ENCODE measurements at places on chromosomes 6 and 20.
A peak's percentile ranks its signal among the peaks of the same experiment; 100 is the strongest.

GRCh38 chr20:10434832-10435812, at the start of gene SLX4IP:
SLX4IP (plus strand) TSS chr20:10435305; CDS start chr20:10458205, 22,900 bp downstream.
- peak; percentile 89 for DNase-seq

DNA sequence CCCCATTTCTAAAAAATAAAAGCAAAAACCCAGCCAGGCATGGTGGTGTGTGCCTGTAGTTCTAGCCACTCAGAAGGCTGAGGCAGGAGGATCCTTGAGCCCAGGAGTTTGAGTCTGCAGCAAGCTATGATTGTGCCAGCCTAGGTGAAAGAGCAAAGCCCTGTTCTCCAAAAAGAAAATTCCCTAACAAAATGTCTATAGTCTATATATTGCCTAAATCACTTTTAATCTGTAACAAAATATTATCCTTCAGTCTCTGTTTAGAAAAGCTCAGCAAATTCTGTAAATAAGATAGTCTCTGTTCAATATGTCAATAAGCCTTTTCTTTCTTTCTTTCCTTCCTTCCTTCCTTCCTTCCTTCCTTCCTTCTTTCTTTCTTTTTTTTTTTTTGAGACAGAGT, 75.8 kb upstream of the ZFP64 start:
- no peak for DNase-seq

GRCh38 chr6:150426198-150426597, 57.4 kb downstream of the IYD start:
- DNase-seq, result no peak

GRCh38 chr20:59221049-59221706, 57.6 kb downstream of the ZNF831 start:
- no peak for DNase-seq

DNA sequence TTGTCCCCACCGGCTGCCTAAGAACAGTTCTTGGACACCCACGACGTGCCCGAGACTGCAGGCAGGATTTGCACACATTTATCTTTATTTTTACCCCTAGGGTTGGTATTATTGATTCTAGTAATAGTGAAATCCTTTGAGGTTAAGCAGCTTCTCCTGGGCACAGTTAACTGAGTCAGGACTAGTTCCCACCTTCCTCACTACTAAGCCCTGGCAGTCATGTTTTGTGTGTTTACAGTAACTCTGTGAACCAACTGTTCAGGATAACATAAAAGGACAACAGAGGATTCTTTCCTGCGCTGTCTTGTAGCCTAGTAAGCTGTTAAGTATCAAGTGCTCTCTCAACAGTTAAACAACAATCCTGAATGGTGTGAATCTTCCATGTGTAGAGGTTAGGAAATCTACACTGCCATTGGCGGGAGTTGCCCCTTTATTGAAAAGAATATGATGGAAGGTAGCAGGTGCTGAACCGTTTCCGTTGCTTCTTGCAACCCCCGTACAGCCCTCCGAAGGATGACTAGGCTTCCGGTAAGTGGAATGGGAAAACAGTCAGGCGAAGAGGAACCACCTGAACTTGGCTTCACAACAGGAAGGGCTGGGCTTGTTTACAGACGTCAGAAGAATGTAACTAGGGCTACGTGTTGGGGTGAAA, 979 bp upstream of the SOD2 start:
- no peak for DNase-seq

DNA sequence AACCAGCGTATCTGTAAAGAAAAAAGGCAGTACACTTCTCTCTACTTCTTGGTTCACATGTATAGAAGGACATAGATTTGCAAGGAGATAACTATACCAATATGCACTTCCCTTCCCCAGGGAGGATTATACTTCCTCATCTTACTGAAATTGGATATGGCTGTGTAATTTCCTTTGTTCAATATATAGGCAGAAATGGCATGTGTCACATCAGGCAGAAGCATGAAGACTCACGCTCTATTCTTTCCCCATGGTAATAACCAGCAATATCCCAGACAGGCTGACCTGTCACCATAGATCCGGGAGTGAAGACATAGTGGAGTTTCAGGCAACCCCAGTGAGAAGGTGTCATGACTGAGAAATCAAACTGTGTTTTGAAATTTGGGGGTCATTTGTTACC, 518.3 kb downstream of the KIF16B start:
- DNase-seq, result no peak

DNA sequence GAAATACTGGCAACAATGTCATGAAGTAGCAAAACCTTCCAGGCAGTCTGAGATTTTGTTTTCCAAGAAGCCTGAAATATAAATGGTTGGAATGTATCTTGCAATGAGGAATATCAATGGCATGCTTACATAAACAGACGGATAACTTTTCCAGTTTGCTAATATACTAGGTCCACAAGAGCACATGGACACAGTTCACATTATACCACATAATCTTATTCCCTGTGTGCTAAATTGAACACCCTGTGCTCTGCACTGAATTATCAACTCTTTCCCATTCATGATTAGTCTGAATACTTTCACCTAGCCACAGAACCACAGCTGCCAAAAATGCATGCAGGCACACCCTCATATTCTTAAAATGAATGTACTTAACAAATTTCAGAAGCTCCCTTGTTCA, 274.3 kb downstream of the COL12A1 start:
- peak; percentile 81 for DNase-seq

DNA sequence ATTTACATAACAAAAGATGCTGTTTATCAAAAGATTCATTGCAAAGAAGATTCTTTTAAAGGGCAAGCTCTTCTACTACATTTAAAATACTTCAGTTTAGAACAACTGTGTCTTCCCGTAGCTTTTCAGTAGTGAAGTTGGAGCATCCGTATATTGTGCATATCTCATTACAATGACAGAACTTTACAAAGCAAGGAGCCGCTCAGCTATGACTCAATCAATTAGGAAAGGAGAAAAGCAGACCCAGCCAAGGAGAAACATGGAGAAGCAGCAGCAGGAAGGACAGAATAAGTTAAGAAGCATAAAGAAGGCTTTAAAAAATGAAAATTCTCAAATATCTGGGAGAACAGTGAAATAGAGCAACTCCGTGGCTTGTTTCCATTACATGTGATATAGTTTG, 132.6 kb upstream of the SMLR1 start:
- DNase-seq, result no peak

DNA sequence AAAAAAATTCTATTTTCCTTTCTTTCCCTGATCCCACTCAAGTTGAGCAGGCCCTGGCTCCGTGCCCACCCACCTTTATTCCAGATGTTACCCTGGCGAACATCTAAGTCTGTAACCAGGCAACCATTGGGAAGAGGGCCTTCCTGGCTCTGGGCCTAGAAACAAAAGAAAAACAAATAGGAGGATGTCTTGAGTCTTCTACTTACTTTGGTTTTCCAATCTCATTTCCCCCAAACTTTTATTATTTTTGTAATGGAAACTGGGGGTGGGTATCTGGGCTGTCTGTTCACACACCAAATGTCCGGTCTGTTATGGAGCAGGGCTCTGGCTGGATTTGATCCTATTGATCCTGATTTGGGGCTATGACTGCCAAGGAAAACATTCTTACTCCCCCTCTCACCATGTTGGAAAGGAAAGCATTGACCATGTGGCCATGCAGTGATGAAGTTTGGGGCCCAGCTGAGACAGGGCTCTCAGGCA, 744.1 kb downstream of the DHX35 start:
- DNase-seq, result no peak

DNA sequence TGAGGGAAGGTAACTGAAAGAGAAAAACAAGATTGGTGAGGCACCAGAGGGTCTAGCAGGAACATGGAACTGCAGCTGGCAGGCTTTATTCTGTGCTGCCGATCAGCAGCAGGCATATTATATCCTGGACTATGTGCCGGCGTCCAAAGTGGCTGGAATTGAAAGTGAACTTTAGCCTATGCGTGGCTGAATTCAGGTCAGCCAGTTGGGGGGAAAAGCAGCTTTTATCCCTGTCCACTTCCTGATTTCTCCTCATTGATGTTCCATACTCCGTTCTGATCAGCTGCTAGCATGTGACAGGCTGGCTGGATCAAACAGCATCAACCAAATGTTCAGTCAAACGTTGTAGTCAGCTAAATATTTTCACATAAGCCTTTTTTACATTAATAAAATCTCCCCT, 99.0 kb downstream of the CAP2 start:
- DNase-seq, result no peak

- DNase-seq, result no peak
These were observed 37.0 kb downstream of the PEX7 start for GRCh38 chr6:136859430-136859829.

- no peak for DNase-seq
These were observed 152.1 kb upstream of the SMLR1 start for GRCh38 chr6:130675072-130675471.

- DNase-seq, result no peak
These were observed 64.3 kb downstream of the ADTRP start for GRCh38 chr6:11714116-11714797.

DNA sequence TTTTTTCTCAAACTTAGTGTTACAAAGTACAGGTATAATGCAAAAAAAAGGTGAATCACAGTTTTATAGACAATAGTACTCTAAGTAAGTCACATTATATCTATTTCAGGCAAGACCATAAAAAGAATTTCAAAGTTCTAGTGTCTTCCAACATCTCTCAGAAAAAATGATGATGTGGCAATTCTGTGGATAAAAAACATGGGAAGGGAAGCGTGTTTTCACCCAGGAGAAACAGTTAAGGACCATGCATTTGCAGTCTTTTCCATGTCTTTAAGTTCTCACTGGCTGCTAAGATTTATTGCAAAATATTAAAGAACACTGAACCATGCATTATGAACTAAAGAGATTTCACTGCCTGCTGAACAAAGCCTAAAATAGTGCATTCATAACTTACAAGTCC, 1.8 kb downstream of the SSR1 start:
- DNase-seq, result no peak

DNA sequence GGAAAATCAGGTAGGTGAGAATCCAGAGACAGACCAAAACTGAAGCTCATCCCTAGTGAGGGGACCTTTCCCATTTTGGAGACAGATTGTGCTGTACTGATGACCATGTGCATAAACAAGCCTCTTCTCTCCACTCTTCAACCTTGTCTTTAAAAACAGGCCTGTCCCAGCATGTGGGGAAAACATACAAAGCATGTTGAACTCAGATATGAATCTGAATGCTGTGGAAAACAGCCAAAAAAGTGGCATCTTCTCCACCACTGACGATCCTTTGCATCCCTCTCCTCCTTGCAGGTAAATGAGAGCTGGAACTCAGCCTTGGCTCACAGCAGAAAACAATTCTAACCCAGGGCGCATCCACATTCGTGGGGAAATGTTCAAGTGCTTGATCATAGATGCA, 123.7 kb upstream of the FOXQ1 start:
- DNase-seq, result no peak

GRCh38 chr6:132054525-132054924, 103.4 kb upstream of the CCN2 start:
- no peak for DNase-seq

- no peak for DNase-seq
These were observed 336.0 kb downstream of the QKI start for GRCh38 chr6:163750431-163751031.

GRCh38 chr6:31763619-31763940, 1.1 kb downstream of the SAPCD1 start:
- no peak for DNase-seq

DNA sequence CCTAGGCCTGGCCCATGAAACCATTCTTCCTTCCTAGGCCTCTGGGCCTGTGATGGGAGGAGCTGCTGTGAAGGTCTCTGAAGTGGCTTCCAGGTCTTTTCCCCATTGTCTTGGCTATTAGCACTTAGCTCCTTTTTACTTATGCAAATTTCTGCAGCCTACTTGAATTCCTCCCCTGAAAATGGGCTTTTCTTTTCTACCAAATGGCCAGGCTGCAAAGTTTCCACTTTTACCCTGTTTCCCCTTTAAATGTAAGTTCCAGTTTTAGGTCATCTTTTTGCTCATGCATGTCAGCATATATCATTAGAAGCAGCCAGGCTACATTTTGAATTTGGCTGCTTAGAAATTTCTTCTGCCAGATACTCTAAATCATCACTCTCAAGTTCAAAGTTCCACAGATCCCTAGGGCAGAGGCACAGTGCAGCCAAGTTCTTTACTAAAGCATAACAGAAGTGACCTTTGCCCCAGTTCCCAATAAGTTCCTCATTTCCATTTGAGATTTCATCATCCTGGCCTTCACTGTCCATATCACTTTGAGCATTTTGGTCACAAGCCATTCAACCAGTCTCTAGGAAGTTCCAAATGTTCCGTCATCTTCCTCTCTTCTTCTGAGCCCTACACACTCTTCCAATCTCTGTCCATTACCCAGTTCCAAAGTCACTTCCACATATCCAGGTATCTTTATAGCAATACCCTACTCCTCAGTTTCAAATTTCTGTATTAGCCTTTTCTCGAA, 71.9 kb downstream of the TBC1D7 start:
- DNase-seq, result no peak

DNA sequence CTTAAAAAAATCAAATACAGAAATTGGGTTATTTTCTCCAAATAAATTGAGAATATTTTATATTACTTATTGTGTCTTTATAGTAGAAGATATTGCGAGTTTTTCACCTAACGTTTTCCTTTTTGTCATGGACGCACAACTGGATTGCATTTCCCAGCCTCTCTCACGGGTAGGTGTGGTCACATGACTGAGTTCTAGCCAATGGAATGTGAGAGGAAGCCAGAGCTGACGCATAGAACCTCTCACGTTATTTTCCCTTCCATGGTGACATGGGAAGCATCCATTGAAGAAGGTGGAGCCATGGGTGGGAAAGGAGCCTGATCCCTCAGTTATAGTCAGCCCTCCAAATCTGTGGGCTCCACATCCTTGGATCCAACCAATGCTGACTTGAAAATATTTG, 155.9 kb upstream of the UST start:
- DNase-seq, result no peak

DNA sequence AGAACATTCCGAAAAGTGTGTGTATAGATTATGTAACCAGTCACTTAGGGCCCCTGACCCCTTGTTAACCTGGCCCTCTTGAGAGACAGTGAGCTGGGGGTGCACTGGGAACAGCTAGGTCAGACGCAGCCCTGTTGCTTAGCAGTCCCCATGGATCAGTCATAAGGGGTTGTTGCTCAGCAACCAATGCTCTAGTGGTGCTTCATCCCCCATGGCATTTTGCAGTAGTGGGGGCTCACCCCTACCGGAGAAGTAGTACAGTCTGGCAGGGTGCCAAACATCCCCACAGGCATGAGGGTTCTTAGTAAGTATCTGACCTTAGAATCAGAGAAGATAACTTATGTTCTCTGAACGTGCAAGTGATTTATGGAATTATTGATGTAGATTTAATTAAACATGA, 12.3 kb downstream of the PKIB start:
- no peak for DNase-seq

- DNase-seq, result no peak
These were observed 4.1 kb downstream of the PLCB4 start for GRCh38 chr20:9072861-9073500.

DNA sequence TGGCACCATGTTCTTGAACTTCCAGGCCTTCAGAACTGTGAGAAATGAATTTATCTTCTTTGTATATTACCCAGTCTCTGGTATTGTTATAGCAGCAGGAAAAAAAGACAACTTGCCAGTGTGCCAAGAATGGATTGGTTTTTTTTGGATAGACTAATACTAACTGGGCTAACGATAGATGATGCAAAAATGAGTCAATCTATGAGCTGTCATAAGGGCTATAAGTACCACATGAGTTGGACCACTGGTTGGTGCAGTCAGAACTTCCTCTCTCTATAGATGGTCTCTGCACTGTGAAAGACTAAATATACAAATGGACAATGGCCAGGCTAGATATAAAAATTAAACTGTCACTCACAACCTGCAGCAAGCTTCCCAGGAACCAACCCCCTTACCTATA, 87.6 kb upstream of the COL21A1 start:
- no peak for DNase-seq

Measured in AG09319 (cell line).